H7 (cell line): ENCODE measurements at places on chromosomes 1 and 21.
A peak's percentile ranks its signal among the peaks of the same experiment; 100 is the strongest.

GRCh38 chr21:15022608-15023261 lies 42.1 kb downstream of the NRIP1 start:
- DNase-seq = no peak

GRCh38 chr1:221701570-221702186 lies 40.2 kb downstream of the DUSP10 start:
- DNase-seq = no peak

GRCh38 chr1:96804648-96805047 lies 83.1 kb downstream of the PTBP2 start:
- DNase-seq = peak; percentile 6

DNA sequence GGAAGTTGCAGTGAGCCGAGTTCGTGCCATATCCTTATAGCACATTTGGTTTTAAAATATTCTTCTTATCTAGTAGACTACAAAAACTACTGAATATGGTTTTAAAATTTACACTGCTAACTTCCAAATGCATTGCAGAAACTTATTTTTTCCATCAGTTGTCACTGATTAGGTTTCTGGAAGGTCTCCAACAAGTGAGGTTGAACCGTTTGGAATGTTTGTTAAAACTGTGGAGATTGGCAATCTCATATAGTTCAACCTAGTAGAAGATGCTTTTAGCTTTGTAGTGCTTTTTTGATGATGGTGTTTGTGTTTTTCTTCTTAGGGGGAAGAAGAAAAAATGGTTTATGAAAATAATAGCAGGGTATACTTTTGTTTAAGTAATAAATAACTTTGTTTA lies 12.9 kb downstream of the CENPF start:
- DNase-seq = no peak

GRCh38 chr21:43995521-43996105 lies 16.5 kb upstream of the TRAPPC10 start:
- no peak for DNase-seq

DNA sequence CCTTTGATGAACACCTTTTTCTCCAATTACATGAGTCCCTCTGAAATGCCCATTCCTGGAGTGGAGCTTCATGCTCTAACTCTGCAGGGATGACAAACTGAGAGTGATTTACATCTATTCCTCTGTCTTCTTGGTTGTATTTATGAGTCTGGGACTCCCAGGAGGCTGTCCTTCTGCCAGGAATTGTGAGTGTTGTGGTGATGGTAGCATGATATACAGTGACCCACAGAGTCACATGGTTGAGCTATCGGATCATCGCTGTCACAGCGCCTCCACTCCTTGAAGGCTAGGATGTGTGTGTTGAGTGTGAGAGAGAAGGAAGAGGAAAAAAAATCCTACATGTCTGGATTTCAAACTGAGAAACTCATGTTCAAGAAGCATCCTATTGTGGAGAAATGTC lies 163.4 kb upstream of the CACNA1E start:
- peak; percentile 27 for DNase-seq

GRCh38 chr1:151846062-151846568 lies 6.5 kb upstream of the C2CD4D start:
- peak; percentile 85 for DNase-seq

DNA sequence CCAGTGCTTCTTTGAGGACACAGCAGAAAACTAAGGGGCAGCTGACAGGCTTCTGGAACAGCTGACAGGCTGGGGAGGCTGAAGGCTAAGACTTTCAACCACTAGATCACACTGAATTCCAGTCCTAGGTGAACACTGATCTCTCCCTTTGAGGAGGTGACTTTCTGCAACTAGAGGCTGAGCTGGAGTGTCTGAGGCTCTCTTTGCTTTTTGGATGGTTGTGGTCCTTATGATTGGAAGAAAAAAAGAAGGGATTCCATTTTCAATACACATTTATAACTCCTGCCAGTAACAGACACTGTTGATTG lies 1.4 kb downstream of the IL6R start:
- no peak for DNase-seq

- DNase-seq = peak; percentile 58
Observed at GRCh38 chr1:247293047-247293446, 37.2 kb downstream of the VN1R5 start.

DNA sequence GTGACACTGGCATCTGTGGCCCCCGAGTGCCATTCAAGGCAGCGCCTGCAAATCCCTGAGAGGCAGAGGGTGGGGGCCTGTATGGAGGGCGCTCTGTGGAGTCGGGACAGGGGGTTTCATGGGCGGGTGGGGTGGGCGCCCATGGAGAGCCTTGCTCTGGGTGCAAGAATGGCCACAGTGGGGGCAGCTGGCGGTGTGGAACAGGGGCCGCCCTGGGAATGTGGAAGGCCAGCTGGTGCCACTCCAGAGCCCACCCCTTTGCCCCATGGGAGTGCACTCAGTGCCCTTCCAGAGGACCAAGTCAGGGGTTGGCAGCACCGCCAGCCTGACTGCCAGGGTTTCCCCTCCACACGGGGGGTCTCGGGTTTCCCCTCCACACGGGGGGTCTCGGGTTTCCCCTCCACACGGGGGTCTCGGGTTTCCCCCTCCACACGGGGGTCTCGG lies 55.0 kb upstream of the TRAPPC10 start:
- peak; percentile 63 for DNase-seq

GRCh38 chr1:230144758-230145504 lies 77.9 kb downstream of the GALNT2 start:
- no peak for DNase-seq

GRCh38 chr1:10911490-10912166 lies 100.8 kb upstream of the TARDBP start:
- peak; percentile 44 for DNase-seq

GRCh38 chr1:166174108-166174507 lies 7.3 kb upstream of the FAM78B start:
- DNase-seq = no peak
